Stimulated activated CD8-positive, alpha-beta memory T cell treated with anti-CD3 and anti-CD28 coated beads, Interleukin-12 subunit alpha, Interleukin-12 subunit beta, amount 100 ng/mL, for 1 hour (primary cell): ENCODE measurements at places on chromosomes 12 and 14.

GRCh38 chr14:95808371-95808770 is 68.3 kb upstream of the TUNAR start:
- DNase-seq, result no peak

- no peak for DNase-seq
Measured at GRCh38 chr14:92451245-92451644, 62.3 kb upstream of the RIN3 start.

- no peak for DNase-seq
Measured at GRCh38 chr14:73909681-73910080, 23.0 kb downstream of the ZNF410 start.

DNA sequence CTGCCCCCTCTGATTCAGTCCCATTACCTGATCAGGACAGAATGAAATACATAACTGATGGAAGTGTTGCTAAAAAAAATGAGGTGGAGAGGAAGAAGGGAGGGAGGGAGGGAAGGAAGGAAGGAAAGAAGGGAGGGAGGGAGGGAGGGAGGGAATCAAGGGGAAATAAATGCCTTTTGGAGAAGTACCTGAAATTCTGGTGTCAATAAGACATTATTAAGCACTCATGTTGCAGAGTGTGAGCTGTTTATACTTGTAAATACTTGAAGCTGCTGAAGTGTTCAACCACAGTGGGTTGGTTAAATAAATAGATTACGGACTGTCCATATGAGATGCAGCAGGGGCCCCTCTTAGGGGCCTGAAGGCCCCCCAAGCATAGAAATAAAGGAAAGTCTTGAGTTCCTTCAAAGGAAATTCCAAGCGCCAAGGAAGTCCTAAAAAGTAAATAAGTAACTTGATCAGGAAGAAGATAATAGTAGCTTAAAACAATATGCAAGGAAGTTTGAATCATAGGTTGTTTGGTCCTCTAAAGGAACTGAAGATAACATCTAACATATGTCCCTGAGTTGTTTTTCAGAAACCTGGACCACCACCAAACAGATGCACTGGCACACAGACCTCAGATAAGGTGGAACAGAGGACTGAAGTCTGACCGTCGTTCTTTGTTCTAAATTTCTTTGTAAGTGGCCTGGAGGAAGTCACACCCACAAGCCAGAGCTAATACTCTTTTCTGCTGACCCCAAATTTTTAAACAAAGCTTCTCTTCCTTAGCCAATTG is 110.8 kb downstream of the SEC23A start:
- no peak for DNase-seq

DNA sequence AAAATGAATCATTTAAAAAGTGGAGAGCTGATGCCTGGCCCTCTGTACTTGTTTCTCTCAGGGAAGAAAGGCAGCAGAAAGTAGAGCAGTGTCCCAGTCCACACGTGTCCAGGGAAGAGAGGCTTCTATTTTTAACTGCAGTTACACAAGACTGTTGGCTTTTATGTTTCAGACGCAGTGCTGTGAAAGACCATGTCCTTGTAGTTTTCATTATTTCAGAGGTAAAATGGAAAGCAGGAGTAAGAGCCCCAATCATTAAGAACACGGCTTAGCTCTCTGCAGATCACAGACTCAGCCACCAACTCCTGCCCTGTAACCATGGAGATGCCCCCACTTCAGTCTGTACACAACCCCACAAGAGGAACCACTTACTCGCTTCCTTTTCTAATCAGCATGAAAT is 336.3 kb downstream of the DAD1 start:
- no peak for DNase-seq

DNA sequence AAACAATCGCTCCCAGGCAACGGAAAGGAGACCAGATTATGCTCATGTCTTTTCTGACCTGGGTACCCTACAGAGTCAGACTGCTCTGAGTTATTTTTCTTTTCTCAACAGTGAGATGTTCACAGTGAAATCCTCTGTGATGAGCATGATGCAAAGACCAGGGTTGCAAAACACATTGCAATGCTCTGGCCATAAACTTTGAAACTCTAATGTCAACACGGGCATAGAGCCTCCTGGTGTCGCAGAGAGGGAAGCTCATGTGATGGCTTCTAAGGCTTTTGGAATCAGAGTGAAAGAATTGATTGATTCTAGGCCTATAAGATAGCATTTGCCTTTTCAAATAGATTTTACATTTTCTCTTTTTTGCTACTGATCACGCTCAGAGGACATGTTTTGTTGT is 193.4 kb downstream of the RASSF9 start:
- no peak for DNase-seq

DNA sequence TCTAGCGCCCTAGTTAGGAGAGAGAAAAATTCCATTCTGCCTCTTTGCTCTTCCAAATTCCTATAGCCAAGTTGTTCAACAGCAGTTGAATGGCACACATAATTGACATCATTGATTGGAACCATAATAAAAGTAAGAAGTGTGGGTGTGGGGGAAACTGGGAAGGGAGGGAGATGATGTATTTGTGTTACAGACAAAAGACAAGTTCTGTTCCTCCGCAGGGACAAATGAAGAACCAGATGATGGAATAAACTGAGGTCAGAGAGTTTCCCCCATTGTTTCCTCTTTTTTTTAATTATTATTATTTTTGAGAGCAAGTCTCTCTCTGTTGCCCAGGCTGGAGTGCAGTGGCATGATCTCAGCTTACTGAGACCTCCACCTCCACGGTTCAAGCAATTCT is 34.9 kb downstream of the GDF11 start:
- no peak for DNase-seq

GRCh38 chr14:68377006-68377405 is 415.9 kb downstream of the ZFP36L1 start:
- no peak for DNase-seq

DNA sequence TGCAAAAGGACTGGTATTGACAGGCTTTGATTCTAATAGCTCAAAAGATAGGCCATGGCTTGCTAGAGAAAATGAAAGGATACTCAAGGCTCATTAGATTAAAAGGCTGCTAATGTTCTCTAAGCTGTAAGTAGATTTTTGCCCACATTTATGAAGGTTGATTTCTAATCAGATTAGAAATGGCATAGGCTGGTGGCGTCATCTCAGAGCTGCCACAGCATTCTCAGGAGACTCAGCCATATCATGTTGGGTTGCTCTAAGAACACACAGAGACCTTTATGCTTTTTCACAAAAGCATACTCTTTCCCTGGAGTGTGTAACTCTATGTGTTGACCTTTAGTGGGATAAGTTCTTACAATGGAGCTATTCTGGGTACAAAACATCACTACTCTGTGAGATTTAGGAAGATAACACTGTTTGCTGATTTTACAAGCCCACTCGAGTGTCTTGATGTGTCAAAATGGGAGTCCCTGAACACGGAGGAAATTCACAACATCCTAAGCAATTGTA is 576.0 kb downstream of the NRXN3 start:
- DNase-seq, result no peak

GRCh38 chr14:72573725-72574417 is 320.0 kb downstream of the DPF3 start:
- DNase-seq, result no peak

DNA sequence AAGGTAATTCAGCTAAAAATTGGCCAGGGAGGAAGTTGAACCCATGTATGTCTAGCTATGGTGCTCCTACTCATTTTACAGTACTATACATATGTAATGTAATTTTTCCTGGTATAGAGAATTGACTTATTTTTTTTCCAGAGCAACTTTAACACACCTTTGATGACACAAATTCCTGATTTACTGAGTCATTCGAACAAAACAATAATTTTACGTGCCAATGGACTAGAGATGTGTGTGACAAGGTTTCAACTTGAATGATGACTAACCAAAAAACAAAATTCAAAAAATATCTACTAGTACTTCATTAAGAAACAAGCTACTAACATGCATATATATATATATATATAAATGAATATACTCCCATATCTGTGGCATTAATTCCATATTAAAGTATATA is 180.5 kb downstream of the KITLG start:
- no peak for DNase-seq

GRCh38 chr14:96268431-96269358 is 12.7 kb downstream of the BDKRB1 start:
- no peak for DNase-seq

DNA sequence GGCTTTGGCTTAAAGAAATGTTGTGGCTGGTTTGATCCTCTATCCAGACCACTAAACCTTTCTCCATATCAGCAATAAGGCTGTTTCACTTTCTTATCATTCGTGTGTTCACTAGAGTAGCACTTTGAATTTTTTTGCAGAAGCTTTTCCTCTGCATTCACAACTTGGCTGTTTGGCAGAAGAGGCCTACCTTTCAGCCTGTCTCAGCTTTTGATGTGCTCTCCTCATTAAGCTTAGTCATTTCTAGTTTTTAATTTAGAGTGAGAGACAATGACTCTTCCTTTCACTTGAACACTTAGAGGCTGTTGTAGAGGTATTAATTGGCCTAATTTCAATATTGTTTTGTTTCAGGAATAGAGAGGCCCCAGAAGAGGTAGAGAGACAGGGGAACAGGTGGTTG is 13.8 kb downstream of the KCNMB4 start:
- DNase-seq, result no peak

DNA sequence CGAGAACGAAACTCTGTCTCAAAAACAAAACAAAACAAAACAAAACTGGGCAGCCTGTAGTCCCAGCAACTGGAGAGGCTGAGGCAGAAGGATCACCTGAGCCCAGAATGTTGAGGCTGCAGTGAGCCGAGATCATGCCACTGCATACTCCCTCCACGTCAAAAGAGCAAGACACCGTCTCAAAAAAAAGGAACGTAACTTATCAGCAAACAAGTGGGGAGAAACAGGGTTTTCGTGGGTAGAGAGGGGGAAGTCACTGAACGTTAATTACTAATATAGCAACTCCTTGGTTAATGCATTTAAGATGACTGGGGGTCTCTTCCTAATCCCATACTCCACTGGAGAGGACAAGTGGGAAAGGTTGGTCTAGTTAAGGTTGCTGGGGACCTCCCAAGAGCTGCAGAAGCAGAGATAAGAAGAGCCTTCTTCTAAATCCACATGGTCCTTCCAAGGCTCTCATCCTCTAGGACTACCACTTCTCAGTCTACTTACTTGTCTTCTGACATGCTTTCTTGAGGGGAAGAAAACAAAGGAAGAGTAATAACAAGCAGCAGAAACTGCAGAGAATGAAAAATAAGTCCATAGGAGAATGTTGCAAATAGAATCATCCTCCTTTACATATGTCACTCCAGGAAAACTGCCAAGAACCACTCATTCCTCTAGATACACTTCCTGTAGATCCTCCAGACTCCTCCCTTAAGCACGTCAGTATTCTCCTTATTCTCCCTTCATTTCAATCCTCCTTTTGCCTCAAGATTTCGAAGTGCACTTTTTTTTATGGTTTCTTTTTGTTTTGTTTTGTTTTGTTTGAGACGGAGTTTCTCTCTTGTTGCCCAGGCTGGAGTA is 5.8 kb downstream of the NUMB start:
- no peak for DNase-seq

GRCh38 chr12:117684471-117684870 is 284.3 kb downstream of the KSR2 start:
- DNase-seq, result no peak

GRCh38 chr12:62806893-62807292 is 128.1 kb downstream of the PPM1H start:
- no peak for DNase-seq

GRCh38 chr14:69285661-69286255 is 25.8 kb downstream of the GALNT16 start:
- DNase-seq, result no peak

GRCh38 chr12:126067626-126068329 is 1002.5 kb downstream of the AACS start:
- no peak for DNase-seq
